Left ventricle myocardium superior (tissue), 1 donor: ENCODE measurements at places on chromosomes 4 and X. TPM values are rescaled to one million over a fixed set of nuclear protein-coding genes. Genes with fewer than 3 reads are reported as not detected.

- no peak for DNase-seq
Observed at GRCh38 chrX:135531813-135532212, 11.4 kb downstream of the INTS6L start.

- no peak for DNase-seq
Observed at GRCh38 chr4:100430451-100430850, 87.4 kb downstream of the EMCN start.

Gene FSTL5
- total RNA-seq: not detected

GRCh38 chrX:105645667-105646357 lies 176.5 kb upstream of the NRK start:
- no peak for DNase-seq

GRCh38 chr4:7673121-7673520 lies 238.4 kb upstream of the PSAPL1 start:
- no peak for DNase-seq

Gene CLTRN
- total RNA-seq: 0.79 TPM

Gene DGKK
- not detected for total RNA-seq

GRCh38 chr4:138609943-138610350 lies 367.8 kb upstream of the SLC7A11 start:
- DNase-seq: no peak

DNA sequence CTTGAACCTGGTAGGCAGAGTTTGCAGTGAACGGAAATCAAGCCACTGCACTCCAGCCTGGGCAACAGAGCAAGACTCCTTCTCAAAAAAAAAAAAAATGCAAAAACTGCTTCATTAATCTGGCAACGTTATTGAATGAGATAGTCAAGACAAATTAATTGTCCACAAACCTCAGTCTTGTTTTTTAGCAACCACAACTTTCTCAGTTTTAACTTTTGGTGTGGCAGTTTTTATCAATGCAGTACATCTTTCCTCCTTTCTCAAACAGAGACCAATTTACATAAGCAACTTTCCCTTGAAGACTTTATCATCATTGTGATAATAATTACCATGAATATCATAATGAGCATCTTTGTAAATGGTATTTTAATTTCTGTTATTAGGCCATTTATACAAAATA lies 61.7 kb upstream of the GALNTL6 start:
- DNase-seq: no peak

GRCh38 chrX:131816551-131817136 lies 206.5 kb upstream of the STK26 start:
- no peak for DNase-seq

GRCh38 chr4:168562041-168562571 lies 65.3 kb downstream of the PALLD start:
- no peak for DNase-seq

Gene XAGE1A
- total RNA-seq: not detected

DNA sequence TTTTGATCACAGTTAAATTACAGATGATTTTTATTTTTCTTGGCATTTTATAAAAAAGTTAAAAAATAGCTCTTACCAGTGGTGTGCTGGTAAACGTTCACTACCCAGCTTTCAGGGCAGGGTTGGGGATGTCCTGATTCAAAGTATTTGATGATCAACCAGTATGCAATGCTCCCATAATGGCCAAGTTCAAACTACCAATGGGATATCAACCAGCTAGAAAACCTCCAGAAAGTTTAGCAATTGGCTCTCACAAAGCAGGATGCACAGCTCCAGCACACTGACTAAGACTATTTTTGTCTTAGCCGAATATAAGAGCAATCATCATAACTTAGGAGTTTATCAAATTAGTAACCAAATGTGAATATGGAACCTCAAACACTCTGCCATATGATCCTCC lies 108.0 kb upstream of the PDE5A start:
- no peak for DNase-seq

Gene CXXC4
- total RNA-seq: 5.0 TPM

DNA sequence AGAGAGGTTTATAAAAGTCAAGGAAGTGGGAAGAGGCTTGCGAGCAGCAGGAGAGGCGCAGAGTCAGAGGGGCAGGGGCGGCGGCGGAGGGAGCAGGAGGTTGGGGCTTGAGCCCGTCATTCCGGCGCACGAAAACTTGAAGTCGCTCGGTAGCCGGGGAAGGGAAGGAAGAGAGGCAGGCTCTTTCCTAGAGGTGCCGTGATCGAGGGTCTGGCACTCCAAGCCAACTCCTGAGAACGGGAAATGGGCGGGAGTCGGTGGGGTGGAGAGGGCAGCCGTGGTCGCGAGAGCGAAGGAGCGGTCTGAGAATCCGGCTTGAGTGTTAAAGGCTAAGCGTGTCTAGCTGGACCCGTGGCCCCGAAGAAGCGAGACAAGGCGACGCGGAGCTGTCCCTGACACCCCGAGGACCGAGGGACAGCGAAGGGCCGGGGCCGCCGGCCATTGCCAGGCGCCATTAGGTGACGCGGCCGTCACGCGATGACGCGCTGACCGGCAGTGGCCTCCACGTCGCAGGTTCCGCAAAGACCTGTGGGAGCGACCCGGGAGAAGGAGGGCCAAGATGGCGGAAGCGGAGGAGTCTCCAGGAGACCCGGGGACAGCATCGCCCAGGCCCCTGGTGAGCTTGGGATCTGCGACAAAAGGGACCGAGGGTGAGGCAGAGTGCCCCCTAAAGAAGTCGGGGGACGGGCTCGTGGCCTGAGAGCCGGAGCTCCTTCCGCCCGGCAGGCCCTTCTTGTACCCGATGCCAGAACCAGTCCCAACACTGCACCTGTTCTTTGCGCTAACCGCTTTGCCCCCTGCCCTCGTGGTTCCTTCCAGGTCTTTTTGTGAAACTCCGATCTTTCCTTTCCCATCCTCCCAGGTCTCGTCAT lies at the start of gene YIPF6:
Gene YIPF6, plus strand, starts transcription at position 544 of the 872 bp plus-strand sequence. Its CDS starts 16 bp downstream, at position 560.
- peak; percentile 85 for DNase-seq

Gene PNMA6F
- total RNA-seq: not detected

DNA sequence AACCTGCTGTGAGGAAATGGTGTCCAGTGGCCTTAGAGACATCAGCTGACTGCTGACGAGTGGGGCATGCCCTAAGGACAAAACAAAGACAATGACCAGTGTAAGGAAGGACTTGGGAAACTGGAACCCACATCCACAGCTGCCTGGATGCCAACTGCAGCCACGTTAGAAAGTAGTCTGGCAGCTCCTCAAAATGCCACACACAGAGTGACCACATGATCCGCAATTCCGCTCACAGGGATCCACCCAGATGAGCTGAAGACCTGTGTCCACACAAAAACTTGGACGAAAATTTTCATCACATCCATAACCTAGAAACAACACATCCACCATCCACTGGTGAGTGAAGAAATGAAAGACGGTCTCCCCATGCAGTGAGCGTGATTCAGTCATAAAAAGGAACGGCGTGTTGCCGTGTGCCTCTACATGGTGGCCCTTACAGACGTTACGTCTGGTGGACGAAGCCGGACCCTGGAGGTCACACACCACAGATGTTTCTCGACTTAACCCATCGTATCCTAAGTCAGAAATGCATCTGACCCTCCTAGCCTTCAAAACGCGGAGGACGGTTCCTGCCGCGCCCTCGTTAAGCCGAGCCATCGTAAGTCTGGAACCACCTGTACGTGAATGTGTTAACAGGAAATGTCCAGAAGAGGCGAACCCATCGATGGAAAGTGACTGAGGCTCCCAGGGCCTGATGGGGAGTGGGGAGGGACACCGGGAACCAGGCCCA lies 40.6 kb upstream of the MXD4 start:
- DNase-seq: no peak

DNA sequence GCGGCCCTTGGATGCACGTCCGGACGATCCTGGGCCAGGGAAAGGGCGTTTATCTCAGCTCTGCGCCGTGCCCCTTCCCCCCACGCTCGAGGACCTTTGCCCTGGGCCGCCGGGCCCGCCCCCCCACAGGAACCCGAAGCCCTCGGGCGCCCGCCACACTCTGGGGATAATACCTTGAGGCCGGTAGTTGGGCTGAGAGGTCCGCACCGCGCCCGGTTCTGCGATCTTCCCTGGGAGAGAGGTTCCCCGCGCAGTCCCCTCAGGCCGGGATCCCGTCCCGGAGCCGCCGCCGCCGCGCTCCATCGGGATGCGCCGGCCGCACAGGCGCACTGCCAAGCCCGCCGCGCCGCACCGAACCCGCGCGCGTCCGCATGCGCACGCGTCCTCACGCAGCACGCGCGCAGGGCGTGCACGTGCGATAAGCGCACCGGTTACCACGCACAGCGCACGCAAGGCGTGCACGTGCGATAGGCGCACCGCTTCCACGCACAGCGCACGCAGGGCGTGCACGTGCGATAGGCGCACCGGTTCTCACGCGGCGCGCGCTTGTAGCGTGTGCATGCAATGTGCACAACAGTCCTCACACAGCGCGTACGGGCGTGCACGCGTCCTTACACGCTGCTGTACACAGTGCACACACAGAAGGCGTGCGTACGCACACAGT lies at the start of gene MAP7D2:
Gene MAP7D2, minus strand, starts transcription at position 331 of the 664 bp plus-strand sequence. Its CDS starts 28 bp downstream, at position 303.
- DNase-seq: peak; percentile 27

- peak; percentile 38 for DNase-seq
Observed at GRCh38 chr4:129239088-129239487, 143.1 kb downstream of the C4orf33 start.

DNA sequence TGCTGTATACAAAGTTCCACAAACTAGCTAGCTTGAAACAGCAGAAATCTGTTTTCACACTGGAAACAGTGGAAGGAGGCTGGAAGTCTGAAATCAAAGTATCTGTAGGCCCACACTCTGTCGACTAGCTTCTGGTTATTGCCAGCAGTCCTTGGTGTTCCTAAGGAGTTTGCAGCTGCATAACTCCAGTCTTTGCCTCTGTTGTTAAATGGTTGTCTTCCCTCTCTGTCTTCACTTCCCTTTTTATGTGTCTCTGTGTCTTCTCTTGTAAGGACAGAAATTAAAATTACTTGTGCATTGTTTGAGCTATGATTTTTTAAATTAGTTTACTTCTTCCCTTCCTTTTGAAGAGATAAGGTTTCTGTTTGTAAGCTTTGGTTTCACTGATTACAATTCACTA lies 8.2 kb downstream of the MTHFD2L start:
- DNase-seq: no peak

DNA sequence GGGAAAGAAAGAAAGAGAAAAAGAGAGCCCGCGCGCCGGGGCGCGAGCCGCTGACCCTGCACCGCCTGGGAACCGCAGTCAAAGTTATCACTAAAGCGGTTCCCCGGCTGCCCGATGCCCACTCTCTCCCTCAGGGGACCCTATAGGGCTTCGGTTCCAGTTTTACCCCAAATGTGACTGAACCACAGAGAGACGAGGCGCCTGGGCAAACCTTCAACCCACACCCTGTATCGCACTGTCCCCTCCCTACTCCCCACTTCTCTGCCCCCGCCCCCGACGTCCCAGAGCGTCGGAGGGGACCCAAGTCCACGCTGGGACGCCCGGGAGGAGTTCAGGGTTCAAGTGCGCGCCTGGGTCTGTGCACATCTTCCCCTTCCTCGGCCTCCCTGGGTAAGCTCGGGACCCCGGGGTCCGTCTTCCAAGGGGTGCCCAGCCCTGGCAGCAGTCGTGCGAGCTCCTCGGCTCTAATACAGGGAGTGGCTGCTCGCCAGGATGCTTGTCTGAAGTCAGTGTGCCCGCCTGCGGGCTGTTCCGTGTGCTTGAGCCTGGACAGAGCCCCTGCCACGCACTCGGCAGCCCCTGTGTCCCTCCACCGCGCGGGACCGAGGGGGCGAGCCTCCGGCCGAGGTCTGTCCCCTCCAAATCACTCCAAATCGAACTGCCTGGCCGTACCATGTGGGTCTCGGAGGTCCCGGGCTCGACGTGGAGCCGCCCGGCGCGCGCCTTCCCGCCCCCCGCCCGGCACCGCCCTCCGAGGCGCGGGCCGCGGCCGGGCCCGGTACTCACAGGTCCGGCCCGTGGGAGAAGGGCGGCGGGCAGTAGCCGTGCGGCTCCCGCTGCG lies 960 bp downstream of the TRPC3 start:
- DNase-seq: peak; percentile 35

DNA sequence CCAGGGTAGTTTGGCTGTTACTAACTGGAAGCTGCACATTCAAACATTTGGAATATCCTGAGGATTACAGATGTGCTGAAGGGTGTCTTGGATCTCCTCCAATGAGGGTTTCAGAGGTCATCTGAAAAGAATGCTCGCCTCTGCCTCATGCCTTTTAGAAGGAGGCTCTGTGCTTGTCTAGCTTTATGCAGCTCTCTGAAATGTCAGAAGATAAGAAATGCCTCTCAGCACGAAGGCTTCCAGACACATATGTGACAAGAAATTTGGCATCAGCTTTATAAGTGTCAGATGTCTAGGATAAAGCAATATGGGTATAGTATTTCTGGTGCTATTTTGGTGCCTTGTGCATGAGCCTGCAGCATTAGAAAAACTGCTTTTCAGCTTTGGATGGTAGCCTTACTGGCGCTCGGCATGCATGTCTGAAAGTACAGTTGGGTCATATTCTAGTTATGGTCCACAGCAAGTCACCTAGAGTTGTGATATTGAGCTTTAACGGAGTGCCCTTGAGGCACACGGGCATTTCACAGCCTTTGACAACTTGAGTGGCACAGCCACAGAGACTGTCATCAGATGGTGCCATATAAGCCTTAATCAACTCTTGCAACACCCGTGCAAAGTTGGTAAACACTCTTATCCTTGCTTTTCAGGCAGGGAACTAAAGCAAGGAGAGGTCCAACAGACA lies 70.8 kb upstream of the PGRMC2 start:
- DNase-seq: no peak

Gene FABP2
- not detected for total RNA-seq

Gene ZNF732
- not detected for total RNA-seq

DNA sequence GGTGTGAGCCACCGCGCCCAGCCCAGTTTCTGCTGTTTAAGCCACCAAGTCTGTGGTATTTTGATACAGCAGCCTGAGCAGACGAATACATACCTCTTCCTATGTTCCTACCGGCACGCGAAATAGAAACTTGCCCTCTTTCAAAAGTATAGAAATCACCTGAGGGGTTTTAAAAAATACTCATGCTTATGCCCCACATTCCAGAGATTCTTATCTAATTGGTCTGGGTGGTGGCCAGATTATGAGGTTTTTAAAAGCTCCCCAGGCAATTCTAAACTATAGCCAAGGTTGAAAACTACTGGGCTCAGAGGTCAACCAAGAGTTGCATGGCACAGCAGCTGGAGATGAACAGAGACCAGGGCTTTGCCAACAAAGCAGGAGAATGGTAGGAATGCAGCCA lies 24.9 kb upstream of the HUWE1 start:
- no peak for DNase-seq

Gene TLR3
- total RNA-seq: 6.3 TPM

Gene CPZ
- 1.2 TPM for total RNA-seq

GRCh38 chr4:169440446-169440845 lies 169.7 kb upstream of the SH3RF1 start:
- no peak for DNase-seq

DNA sequence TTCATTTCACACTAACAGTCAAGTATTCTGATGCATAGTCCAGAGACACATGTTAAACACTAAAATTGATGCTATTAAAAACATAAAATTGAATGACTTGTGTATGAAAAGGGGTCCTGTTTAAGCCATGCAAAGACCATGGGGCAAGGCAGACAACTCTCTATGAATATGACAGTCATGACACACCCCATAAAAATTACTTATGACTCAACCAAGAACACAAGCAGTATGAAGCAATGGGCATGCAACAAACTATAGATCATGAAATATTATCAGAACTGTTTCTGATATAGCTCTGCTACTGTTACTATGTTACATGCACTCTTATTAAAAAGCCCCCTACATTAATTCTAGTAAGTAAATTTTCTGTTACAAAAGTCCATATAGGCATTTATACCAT lies 57.5 kb upstream of the ZCCHC13 start:
- no peak for DNase-seq

- no peak for DNase-seq
Observed at GRCh38 chr4:6568689-6569332, 6.2 kb upstream of the MAN2B2 start.

- DNase-seq: no peak
Observed at GRCh38 chr4:142347241-142347640, 498.9 kb downstream of the INPP4B start.
